Tibial nerve (tissue), 4 donors: ENCODE measurements at places on chromosomes 12 and 14. TPM values are rescaled to one million over a fixed set of nuclear protein-coding genes. Genes with fewer than 3 reads are reported as not detected.

The PIANP gene
- total RNA-seq: 0.21 TPM

The LRRC10 gene
- total RNA-seq: not detected

The NYNRIN gene
- total RNA-seq: 19.8 TPM

The LRRIQ1 gene
- total RNA-seq: 5.4 TPM

The MIP gene
- not detected for total RNA-seq

The BIN2 gene
- total RNA-seq: 3.6 TPM

The IRAK3 gene
- total RNA-seq: 35.8 TPM

The BATF gene
- 11.1 TPM for total RNA-seq

The ANO2 gene
- 22.0 TPM for total RNA-seq

The NXPH4 gene
- total RNA-seq: not detected

The KRT77 gene
- total RNA-seq: not detected

The TBC1D30 gene
- 2.5 TPM for total RNA-seq

The LIN7A gene
- total RNA-seq: 8.2 TPM

The EIF2S3B gene
- not detected for total RNA-seq

The CLEC6A gene
- not detected for total RNA-seq

The DNAI7 gene
- total RNA-seq: not detected
